ENCODE measurements at places on chromosomes 4 and X.

DNA sequence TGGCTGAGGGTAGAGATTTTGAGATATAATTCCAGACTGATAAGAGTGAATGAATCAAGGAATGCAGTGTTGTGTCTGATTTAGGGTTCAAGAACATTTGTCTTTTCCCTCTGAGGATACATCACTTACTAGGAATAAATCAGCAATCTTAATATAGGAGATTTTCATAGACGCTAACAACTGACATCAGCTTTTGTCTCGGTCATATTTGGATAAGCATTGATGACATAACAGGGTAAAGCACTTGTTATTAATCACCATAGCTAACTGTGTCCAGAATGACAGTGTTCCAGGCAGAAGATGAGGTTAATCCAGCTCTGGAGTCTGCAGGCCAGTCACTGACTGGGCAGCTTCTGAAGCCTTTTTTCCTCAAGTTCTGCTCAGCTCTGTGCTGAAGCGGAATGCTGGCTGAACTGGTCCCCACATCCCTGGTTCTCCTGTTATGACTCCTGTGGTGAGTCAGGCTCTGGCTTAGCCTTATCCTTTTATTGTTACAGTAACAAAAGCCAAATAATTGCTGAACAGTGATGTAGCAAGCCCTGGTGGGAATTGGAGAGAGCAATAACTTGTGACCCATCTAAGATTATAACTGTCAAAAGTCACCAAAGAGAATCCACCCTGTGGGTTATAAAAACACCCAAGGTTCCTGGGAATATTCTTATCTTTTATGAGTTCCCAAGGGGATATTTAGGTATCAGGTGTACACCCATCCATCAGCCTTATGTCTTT, 41.8 kb downstream of the FNIP2 start:
- DNase-seq, result no peak

DNA sequence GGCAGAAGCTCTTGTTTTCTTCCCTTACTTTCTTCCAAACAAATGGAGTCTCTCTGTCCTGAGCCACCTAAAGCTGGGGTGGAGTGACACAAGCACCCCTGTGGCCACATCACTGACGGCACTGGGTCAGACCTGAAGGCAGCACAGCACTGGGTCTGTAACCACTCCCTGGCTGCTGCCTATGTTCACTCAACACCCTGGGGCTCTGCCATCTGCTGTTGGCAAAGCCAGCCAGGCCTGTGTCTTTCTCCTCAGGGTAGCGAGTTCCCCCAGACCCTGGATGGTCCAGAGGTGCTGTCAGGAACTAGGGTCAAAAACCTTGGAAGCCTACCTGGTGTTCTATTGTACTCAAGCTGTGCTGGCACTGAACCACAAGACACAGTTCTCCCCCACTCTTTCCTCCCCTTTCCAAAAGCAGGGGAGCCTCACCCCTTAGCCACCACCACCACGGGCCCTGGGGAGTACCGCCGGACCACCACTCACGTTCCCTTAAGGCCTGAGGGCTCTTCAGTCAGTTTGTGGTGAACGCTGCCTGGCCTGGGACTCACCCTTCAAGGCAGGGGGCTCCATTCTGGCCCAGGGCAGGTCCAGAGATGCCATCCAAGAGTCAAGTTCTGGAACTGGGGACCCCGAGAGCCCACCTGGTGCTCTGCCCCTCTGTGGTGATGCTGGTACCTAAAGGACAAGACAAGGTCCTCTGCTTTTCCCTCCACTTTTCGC, 31.5 kb downstream of the TMEM271 start:
- no peak for DNase-seq

DNA sequence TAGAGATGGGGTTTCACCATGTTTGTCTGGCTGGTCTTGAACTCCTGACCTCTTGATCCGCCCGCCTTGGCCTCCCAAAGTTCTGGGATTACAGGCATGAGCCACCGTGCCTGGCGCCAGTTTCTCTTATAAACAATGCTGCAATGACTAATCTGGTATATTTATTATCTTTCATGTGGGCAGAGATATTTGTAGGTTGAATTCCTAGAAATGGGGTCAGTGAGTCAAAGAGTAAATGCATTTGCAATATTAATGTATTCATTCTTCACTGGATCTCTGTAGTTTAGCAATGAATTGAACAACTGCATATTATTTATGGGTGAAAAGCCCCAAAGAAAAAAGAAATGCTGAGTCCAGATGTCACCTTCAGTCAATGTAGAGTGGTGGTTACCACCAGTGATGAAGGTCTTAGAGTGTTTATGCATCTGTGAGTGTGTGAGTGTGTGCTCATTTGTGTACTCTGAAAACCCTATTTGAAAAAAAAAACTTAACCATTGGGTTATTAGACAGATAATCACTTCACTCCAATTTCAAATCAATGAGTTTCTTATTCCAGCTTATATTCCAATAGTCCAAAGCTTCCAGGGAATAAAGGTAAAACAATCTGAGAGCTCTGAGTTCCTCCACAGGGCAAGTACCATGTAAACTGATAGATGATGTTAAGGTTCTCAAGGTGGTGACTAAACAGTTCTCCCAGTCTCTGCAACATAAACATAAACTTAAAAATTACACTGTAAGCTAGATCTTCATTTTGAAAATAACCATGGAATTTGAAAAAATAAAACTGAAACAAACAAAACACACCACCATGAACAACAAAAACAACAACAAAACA, 22.6 kb upstream of the CD38 start:
- no peak for DNase-seq

DNA sequence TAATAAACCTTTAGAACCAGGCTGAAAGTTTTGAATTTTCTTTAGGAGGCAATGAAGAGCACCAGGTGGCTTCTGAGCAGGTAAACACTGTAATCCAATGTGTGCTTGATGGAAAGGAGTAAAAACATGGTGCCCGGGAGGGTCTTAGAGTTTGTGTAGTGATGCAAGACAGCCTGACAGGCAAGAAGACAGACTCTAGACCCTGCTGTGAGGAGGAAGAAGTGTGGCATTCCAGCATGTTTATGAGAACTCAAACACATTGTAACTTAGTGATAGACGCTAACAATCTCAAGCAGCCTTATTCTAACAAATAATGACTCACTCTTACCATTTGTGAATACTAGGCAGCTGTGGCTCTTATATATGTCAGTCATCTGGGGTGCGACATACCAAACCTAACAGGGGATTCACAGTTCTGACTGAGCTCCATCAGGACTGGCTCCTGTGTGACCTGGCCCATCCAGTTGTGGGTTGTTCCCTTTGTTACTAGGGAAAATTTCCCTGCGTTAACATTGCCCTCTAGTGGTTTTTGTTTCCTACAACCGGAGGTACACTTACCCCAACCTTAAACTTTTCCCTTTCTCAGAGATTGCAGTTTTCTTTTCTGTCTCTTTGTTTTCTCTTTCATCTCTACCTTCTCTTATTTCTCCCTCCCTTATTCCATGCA, 53.8 kb downstream of the VSIG4 start:
- DNase-seq, result peak; percentile 24

DNA sequence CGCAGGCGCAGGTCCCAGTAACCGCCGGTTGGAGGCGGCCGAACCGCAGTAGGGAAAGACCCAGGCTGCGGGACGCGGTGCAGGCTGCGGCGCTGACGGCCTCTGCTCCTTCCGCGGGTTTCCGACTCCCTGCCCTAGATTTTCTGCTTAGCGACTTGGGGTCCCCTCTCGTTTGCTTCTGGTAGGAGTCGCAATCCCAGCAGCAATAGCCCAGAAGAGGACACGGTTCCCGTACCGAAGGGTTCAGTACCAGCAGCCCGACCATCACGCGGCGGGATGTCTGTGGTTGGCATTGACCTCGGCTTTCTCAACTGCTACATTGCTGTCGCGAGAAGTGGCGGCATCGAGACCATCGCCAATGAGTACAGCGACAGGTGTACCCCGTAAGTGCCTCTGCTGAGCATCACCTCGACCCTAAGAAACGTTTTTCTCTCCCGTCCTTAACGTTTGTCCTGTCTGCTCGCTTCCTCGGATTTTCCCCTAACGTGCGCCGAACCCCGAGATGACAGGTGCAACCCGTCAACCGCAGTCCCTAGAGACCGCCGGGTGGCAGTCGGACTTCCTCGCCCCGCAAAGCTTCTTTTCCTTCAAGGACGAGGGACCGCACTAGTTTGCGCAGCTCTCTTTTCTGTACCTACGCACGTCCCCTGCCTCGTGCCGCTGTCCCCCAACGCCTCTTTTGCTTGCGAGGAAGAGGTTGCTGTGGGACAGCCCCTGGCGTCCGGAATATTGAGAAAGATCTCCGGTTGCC, at the start of gene HSPA4L:
TSS of gene HSPA4L (plus strand) at position 48 of the 751 bp plus-strand sequence. CDS start at position 277, 229 bp downstream.
- DNase-seq, result no peak

DNA sequence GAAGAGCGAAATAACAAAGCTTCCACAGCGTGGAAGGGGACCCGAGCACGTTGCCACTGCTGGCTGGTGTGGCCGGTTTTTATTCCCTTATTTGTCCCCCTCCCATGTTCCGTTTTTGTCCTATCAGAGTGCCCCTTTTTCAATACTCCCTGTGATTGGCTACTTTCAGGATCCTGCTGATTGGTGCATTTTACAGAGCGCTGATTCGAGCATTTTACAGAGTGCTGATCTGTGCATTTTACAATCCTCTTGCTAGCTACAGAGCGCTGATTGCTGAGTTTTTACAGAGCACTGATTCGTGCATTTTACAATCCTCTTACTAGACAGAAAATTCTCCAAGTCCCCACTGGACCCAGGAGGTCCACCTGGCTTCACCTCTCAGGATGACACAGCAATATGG, 250.9 kb upstream of the EPHA5 start:
- no peak for DNase-seq
